ENCODE measurements at places on chromosomes 4 and X.

- no peak for DNase-seq
These were observed 1143.8 kb downstream of the PCDH19 start for GRCh38 chrX:99266255-99266654.

GRCh38 chr4:148335133-148335532 is 107.1 kb downstream of the NR3C2 start:
- DNase-seq: no peak

GRCh38 chrX:150326541-150327247 is 36.4 kb upstream of the MAMLD1 start:
- DNase-seq: no peak

DNA sequence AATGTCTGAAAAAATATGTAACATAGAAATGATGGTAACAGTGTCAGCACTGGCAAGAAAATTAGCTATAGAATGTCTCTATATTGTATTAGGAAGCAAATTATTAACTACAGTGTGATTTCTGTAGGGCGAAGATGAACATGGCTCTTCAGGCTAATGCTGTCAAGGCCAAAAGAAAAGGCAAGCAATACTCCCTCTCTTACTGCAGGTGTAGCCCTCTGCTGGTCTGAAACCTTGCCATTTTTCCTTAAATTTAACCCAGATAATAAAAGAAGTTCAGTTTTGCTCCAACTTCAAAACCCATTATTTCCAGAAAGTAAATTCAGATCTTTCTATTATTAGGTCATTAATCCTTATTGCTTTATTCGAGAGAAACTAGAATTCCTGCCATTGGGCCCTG is 215.9 kb downstream of the LRBA start:
- DNase-seq: no peak

- DNase-seq: no peak
These were observed 101.3 kb downstream of the RTL5 start for GRCh38 chrX:72030431-72030830.

DNA sequence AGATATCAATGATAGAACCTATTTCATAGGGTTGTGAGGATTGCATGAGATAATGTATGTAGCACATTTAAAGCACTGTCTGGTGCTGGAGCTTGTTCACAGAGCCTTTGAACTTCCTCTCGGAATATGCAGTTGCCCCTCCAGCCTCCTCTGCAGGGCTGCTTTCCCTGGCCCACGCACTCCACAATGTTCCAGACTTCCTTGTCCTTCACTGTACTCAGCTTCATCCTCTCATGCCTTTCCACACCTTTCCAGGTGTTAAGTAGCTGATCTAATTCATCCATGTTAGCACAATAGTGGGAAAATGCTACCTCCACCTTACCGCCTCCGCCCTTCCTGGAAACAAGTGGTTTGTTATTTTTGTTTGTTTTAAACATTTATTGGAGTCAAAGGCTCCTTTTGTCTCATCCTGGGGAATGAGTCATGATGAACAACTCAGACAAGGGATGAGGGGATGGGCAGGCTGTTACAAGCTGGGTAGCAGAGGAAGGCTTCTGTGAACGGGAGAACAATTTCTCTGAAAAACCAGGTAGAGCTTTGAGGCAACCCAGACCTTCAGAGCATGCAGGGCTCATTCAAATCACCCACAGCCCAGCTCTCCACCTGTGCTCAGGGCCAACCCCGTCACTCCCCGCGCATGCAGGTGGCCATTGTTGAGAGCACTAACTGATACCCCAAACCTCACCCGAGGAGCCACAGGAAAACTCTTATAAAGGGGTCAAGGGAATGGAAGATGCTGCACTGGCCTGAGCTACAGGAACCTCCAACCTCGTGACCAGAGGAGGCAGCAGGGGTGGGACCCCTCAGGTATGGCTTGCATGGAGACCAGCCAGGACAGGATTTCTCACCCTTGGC is 84.9 kb upstream of the TBL1X start:
- no peak for DNase-seq

- no peak for DNase-seq
These were observed 241.2 kb downstream of the ARHGAP24 start for GRCh38 chr4:85715991-85716737.

GRCh38 chr4:2077537-2078460 is 18.7 kb downstream of the NAT8L start:
- DNase-seq: no peak

DNA sequence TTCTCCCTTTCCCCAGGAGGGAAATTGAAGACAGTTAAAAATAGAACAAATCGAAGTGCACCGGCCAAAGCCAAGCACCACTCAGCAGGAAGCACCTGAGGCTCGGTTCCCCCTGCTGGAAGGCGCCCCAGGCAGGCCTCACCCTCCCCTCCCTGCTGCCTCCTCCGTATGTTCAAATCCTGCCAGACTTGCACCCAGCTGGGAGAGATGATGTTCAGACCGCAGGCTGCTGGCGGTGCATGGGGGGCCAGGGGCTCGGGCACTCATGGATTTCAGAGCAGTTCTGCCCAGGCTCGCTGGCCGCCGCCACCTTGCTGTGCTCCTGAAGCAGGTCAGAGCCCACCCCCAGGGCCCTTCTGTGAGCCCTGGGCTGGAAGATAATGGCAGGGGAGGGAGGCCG is 91.4 kb downstream of the DCTD start:
- no peak for DNase-seq

DNA sequence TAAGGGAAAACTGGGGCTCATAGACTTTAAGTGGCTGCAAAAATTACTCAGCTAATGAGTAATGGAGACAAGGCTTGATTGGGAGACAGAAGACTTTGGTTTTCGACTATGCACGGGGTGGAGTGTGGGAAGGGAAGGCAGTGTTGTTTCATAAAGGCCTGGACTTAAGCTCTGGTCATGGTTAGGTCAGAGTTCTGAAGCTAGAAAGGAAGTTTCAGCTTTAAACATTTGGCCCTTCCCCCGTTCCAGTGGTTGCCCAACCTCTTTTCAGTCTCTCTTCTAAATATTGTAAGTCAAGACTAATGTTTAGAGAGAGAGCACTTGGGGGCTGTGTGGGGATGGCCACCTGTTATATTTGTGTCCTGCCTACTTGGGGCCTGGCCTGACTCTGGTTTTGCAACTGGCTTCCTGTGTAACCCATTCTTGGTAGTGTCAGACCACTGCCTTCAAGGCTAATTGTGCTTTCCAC is 21.0 kb downstream of the MSN start:
- DNase-seq: no peak

DNA sequence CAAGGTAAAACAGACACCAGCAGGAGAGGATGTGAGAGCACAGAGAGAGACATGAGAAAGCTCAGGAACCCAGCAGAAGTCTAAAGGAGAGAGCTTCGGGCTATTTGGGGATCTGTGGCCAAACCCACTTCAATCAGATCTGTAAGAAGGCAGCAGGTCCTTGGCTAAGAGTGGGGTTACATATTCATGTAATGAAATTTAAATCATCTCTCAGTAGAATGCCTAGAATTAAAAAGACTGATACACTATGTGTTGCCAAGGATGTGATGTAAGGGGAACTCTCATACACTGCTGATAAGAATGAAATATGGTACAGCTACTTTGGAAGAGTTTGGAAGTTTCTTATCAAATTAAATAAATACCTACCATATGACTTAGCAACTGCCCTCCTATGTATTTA is 35.8 kb downstream of the PDE5A start:
- DNase-seq: no peak

Data from muscle of arm (tissue), 14 donors.